ENCODE measurements at places on chromosomes 2 and 18. TPM values are rescaled to one million over a fixed set of nuclear protein-coding genes. Genes with fewer than 3 reads are reported as not detected.

- DNase-seq, result no peak
Measured at GRCh38 chr18:42654556-42654955, 460.9 kb downstream of the RIT2 start.

GRCh38 chr18:46169464-46169941, 65.3 kb downstream of the HAUS1 start:
- no peak for DNase-seq

- peak; percentile 94 for DNase-seq
Measured at GRCh38 chr2:96507957-96508520, 2.9 kb upstream of the NEURL3 start.

- DNase-seq, result no peak
Measured at GRCh38 chr2:222480497-222480896, 56.2 kb downstream of the SGPP2 start.

DNA sequence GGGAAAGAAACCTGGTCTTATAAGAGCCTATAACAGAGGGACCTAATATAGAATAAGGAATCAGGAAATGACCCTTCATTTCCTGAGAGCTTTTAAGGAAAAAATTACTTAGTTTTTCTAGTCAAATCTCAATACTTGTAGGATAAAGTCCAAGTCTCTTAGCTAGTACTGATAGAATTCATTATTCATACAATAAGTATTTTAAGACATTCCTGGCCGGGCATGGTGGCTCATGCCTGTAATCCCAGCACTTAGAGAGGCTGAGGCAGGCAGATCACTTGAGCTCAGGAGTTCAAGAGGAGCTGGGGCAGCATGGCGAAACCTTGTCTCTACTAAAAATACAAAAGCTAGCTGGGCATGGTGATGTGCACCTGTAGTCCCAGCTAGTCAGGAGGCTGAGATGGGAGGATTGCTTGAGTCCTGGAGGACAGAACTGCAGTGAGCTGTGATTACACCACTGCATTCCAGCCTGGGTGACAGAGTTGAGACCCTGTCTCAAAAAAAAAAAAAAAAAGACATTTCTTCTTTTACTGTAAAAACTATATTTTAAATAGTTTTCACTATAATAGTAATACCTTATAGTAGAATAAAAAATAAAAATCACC, 3.2 kb downstream of the RAB3GAP1 start:
- DNase-seq, result peak; percentile 12

DNA sequence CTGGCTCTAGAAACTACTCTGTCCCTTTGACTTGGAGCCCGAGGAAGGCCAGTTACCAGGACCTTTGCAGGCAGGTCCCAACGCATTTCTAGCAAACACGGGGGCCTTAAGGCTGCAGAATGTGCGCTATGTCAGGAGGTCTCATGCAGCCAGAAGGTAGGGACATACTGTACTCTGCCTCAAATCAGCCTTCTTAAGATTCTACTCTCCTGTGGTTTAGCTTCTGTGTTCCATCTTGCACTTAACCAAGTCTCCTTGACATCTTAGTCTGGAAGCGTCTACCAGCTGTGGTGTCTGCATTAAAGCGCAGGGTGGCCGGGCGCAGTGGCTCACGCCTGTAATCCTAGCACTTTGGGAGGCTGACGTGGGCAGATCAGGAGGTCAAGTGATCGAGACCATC, 65.5 kb downstream of the STEAP3 start:
- no peak for DNase-seq

- DNase-seq, result peak; percentile 11
Measured at GRCh38 chr2:158723921-158724802, 71.0 kb upstream of the DAPL1 start.

- DNase-seq, result peak; percentile 91
Measured at GRCh38 chr18:62586151-62586774, 63.4 kb downstream of the ZCCHC2 start.

SERPINB10 gene
- not detected for total RNA-seq

C2orf66 gene
- 0.25 TPM for total RNA-seq

ANKRD30BL gene
- total RNA-seq, result not detected

CTIF gene
- total RNA-seq, result 4.5 TPM

Measured in activated CD4-positive, alpha-beta T cell treated with anti-CD3 and anti-CD28 coated beads for 36 hours (primary cell).